ENCODE measurements at places on chromosomes 2 and 18. TPM values are rescaled to one million over a fixed set of nuclear protein-coding genes. Genes with fewer than 3 reads are reported as not detected.

DNA sequence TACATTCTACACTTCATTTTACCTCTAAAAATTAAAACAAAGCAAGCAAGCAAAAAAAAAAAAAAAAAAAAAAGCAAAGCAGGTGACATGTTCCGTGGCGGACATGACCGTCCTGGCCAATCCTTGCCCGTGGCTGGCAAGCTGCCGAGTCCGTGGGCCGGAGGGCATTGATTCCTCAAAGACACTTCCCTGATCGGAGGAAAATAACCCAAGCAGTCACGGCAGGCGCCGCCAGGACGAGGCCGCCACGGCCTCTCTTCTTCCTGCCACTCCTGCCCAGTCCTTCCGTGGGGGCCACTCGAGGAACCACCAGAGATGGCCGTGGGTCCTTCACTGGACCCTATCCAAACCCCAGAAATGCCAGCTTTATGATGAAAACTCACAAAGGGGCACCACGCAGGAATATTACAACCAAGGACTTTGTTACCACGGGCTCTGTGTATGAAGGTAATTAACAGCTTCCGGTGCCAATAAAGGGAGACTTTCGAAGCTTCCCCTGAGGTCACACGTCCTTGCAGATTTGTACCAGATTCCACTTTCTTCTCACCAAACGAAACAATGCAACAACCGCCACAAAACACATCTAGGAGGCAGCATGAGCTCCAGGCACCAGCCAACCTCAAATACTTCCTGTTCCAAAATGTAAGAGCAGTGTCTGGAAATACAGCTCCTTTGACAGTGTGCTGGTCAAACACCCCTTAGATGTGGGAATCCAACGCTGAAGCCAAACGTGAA, 170.3 kb downstream of the HDAC4 start:
- DNase-seq, result no peak

Gene DYSF
- 59.5 TPM for total RNA-seq

GRCh38 chr2:157055660-157056199, 201.8 kb upstream of the GALNT5 start:
- DNase-seq, result peak; percentile 69

DNA sequence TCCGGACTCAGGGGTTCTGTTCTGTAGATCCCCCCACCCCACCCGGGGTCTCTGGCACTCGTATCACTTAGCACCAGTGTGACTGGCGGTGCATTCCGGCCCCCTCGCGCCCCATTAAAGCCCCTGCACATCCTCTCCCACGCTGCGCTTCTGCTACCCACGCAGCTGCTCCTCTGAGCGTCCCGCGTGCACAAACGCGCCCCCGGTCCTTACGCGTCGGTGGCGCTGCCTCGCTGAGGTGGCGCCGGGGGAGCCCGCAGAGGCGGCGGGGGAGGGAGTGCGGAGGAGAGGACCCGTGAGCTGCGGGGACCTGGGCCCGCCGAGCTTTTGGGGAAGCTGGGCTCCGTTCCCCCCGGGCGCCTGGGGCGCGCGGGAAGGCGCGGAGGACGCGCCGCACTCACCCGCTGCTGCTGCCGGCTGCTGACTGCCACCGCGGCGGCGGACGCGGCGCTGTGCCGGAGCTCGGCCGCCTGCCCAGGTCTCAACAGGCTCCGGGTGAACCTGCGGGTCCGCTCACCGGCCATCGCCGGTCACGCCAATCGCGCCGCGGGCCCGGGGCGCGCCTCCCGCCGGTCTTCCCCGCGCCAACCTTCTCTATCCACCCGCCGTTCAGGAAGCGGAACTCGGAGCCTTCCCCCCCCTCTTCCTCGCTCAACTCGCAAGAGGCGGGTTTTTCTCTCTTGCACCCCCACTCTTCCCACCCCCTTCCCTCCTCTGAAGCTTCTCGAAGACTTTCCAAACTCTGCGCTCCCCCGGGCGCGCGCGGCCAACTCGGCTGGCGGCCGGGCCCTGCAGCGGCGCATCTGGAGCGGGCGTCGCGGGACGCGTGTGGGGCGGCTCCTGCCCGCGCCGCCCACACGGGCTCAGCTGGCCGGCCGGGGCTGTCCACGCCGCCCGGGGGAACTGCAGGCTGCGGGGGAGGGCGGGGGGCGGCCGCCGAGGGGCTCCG, at the start of gene DOCK10:
DOCK10 (minus strand) TSS at position 618 of the 949 bp plus-strand sequence; CDS start at position 524, 94 bp downstream.
- peak; percentile 54 for DNase-seq

DNA sequence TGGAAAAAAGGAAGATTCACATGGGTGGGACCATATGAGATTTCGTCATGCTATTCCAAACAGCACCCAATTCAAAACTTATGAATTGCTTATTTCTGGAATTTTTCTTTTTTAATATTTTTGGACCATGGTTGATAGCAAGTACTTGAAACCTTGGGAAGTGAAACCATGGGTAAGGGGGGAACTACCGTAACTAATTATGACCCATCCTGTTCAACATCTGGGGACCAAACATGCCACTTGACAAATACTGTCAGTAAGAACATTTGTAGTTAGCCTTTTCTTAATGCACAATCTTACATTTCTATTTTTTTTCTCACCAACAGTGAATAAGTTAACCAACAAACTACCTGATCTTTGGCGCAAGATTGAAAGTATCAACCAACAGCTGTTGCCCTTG, 105.7 kb upstream of the TTC39C start:
- DNase-seq, result no peak

DNA sequence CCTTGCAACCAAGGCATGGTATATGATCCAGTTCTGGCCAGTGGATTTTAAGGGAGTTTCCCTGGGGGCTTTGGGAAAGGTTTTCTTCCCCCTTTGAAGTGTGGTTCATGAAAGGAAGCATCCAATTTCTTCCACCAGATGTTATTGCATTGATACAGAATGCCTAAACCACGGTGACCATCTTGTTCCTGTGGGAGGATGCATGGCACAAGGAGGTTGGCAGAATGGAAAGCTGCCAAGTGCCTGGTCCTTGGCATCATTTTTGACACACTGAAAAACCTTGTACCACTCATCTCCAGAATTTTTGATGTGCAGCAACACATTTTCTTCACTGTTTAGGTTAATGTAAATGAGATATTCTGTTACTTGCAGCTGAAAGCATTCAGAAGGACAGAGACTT, 55.2 kb upstream of the CXCR4 start:
- DNase-seq, result no peak
